Vagina (tissue), 2 donors: ENCODE measurements at places on chromosomes 1 and 21.

- DNase-seq, result no peak
These were observed 108.3 kb downstream of the SIPA1L2 start for GRCh38 chr1:232521660-232522059.

DNA sequence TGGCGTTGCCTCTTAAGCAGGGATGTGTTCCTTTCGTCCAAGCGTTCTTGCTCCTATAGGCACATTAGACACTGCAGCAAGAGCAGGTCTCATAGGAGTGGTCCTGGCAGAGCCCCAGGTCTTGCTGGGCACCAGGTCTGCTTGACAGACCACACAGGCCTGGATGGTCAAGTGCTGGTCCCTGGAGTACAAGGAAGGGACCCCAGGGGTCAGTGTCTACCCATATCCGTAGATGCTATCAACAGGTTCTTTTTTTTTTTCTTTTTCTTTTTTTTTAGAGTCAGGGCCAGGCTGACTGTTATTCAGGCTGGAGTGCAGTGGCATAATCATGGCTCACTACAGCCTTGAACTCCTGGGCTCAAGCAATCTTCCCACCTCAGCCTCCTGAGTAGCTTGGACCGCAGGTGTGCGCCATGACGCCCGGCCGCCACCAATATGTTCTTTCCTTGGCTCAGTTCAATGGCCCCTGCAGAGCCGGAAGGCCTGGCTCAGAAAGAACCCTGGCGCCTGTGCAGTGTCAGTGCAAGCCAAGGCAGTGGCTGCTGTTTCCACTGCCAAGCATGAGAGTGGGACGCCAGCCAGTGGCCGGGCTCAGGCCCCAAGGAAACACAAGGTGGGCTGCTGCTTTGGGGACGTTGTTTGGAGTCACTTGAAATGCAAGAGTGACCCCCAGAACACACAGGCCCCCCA is 10.0 kb upstream of the TNFRSF8 start:
- DNase-seq, result no peak

DNA sequence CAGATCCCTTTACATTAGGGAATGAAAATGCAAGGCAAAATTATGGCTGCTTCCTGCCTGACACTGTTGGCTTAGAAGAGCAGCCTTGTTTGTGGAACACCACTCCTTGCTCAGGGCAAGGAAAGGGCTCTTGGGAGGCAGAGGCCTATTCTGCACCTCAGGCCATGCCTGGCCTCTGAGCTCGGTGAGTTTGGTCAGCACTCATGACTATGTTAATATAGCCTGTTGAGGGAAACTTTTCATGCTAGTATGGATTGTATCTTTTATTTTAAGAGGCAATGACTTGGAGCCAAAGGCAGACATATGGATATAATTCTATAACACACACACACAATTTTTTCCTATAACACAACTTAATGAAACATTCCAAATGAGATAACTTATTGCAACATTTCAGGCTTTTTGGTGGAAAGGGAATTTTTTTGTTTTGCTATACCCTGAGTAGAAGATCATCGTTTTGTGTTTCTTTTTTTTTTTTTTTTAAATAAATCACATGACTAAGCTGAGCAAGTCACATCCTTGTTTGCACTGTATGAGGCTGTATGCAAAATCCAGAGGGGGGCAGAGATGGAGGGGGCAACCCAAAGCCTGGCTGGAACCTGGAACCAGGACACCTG is 5.6 kb upstream of the YRDC start:
- no peak for DNase-seq

- DNase-seq, result no peak
These were observed 26.7 kb upstream of the GLIS1 start for GRCh38 chr1:53765657-53766056.

- no peak for DNase-seq
These were observed 2.8 kb upstream of the NUP210L start for GRCh38 chr1:154157520-154158306.

- no peak for DNase-seq
These were observed 24.2 kb upstream of the C1orf174 start for GRCh38 chr1:3924186-3924824.

DNA sequence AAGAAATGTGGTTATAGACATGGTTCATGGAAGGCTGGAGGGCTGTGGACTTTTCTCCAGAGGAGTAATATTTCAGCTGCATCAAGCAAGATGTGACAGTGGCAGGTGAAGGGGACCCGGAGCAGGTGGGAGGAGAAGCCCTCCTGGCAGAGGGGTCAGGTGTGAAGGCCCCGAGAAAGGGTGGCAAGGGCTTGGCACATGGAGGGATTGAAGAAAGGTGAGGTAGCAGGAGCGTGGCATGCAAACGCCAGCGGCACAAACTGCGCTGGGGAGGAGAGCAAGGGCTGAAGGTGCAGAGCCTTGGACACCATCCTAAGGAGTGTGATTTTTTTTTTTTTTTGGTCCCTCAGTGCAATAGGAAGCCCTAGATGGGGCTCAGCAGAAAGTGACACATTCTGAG is 244.6 kb downstream of the TOMM20 start:
- DNase-seq, result no peak

DNA sequence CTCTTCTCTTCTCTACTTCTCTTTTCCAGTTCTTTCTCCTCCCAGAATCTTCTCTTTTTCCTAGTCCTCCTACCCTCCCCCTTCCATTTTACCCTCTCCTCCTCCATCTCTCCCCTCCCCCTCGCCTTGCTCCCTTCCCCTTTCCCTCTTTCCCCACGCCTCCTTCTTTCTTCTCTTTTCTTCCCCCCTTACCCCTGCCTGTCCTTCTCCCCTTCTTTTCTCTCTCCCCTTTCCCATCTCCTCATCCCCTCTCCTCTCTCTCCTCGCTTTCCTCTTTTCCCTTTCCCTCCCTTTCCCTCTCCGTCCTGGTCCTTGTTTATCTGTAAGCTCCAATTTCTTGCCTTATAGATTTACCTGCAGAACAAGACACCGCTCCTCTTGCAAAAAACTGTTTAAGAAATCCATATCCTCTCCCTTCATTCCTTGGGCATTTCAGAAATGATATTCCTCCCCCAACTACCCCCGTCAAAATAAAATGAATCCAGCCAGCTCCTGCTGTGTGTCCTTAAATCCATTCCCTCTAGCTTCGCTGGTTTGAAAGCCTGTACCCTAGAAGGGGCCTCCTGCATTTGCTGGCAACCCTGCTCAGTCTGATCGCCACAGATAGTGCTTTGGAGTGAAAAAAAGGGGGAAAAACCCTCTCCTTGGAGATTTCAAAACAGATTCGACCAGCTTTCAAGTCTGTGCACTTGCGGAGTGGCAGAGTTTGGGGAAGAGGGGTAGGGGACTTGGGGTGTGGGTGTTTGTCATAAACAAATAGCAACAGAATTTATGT is 89.4 kb downstream of the PAPPA2 start:
- DNase-seq, result no peak

- DNase-seq, result no peak
These were observed 13.2 kb downstream of the SEMA6C start for GRCh38 chr1:151133018-151133806.

GRCh38 chr1:79059341-79059740 is 52.8 kb upstream of the ADGRL4 start:
- no peak for DNase-seq

GRCh38 chr1:171743081-171743870 is 1.4 kb upstream of the VAMP4 start:
- no peak for DNase-seq

DNA sequence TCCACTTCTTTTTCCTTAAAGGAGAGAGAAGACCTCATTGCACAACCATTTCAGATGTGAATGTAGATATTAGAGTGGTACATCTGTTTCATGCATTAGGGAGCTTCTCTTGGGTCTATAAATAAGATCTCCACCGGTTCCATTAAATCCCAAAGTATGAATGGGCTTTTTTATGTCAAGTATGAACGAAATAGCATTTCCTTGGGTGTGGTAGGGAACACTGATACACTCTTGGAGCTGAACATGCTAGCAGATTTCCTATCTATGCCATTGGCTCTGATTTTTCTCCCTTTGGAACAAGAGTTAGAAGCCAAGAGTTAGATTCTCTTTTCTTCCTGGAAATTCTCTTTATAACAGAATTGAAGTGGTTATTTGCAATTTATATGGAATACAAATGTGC is 245.6 kb upstream of the ADAMTS5 start:
- no peak for DNase-seq

- no peak for DNase-seq
These were observed 138.7 kb downstream of the GALNT2 start for GRCh38 chr1:230205719-230206198.

DNA sequence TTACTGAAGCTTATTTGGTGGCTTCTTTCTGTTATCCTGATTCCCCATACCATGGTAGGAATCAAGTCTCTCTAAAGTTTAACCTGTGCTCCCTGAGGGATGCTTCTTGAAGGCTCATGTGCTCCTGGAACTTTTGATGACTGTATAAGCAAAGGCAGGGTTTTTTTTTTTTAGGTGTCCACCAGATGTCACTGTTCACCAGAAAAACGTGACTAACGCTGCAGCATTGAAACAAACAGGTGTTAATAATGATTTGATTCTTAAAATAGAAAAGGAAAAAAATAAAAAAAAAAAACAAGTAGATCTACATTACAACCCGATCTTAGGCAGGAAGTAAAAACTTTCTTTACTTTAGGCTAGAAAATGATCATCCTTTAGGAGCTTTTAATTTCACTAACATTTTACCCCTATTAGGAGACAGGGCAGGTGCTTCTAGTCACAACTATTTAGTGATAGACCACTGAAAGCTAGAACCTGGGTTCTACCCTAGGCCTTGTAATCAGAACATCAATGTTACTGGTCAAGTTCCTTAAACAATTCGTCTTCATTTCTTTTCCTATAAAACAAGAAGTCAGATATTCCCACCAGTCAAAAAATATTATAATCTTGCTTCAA is 223.0 kb downstream of the PLA2G4A start:
- no peak for DNase-seq

DNA sequence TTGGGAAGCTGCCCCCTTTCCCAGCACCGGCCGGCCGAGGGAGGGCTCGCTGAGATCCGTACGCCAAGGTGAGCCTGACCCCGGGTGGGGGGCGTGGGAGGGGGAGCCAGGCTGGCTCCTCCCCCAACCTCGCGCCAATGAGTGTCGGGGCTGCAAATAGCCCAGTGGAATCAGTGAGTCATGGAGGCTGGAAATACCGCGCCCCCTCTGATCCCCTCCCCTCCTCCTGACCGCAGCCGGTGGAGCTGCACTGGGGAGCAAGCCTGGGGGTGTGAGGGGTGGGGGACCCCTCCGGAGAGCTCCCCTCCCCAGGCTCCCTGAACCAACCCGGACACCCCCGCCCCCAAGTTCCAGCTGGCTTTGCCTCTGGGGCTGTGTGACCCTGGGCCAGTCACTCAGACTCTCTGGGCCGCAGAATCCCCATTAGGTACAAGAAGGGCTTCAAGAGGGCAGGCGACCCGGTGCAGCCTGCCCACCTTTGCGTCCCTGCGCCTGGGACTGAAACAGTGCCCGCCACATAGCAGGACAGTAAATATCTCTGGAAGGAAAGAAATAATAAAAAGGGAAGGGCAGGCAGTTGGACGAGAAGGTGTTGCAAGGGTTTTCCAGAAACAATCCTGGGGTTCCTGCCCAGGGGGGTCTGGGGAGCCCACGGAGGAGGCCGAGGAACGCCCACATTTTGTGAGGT is 4.5 kb downstream of the HSPB7 start:
- DNase-seq, result no peak

- DNase-seq, result no peak
These were observed 10.6 kb upstream of the HLCS start for GRCh38 chr21:36976882-36977651.

- no peak for DNase-seq
These were observed 14.9 kb downstream of the TMEM51 start for GRCh38 chr1:15168479-15168878.

- DNase-seq, result no peak
These were observed 109.0 kb downstream of the HIVEP3 start for GRCh38 chr1:41809692-41810091.

GRCh38 chr1:173294843-173295242 is 87.7 kb upstream of the TNFSF4 start:
- no peak for DNase-seq

GRCh38 chr1:119602169-119602568 is 45.9 kb downstream of the ZNF697 start:
- no peak for DNase-seq

DNA sequence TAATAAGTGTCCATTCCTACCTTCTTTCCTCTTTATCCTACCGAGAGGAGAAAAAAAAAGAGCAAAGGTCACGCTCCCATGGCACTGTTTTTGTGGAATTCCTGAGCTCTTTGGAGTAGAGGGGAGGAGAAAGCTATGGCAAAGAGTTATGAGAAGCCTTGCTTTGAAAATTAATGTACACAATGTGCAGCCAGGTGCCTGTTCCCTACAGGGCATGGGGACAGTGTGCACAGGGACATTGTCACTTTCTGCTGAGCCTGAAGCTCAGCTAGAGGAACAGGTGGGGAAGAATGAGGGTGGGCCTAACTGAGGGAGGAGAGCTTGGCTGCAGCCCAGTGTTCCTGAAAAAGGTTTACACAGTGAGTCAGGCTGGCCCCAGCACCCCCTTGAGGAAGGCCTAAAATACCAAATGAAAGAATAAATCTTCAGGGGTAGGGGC is 66.1 kb downstream of the PLXNA2 start:
- no peak for DNase-seq

DNA sequence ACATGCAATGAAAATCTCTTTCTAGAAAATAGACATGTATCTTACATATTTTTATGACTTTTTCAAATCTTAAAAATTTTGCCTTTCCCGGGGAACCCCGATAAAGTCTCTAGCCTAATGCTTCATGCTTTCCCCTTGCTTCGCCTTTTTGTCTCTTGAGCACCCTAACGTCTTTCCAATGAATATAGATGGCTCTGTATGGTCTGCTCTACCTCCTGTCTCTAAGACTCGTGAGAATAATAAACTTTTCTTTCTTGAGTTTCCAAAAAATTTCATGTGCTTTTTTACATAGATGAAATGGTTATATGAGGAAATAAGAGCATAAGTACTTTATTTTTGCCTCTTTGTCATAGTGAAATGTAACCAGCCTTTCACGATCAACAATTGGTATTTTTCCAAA is 202.6 kb downstream of the PDE4B start:
- no peak for DNase-seq

- DNase-seq, result no peak
These were observed 876 bp downstream of the SLAMF8 start for GRCh38 chr1:159827549-159827948.

DNA sequence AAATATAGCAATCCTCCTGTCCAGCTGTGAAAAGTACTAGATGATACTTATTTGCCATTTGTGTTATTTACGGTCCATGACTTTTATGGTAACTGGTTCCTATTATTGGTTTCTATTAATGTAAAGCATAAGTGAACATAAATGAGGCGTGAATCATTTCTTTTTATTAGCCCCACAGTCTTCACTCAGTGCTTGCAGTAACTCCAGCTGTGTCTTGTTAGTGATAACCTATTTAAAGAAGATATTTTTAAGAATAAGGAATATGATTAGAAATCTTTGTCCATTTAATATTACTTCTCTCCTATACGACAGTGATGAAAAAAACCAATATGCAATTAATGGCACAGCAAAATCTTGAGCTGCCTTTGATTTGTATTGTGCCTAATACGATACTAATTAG is 149.9 kb downstream of the SPATA17 start:
- no peak for DNase-seq

DNA sequence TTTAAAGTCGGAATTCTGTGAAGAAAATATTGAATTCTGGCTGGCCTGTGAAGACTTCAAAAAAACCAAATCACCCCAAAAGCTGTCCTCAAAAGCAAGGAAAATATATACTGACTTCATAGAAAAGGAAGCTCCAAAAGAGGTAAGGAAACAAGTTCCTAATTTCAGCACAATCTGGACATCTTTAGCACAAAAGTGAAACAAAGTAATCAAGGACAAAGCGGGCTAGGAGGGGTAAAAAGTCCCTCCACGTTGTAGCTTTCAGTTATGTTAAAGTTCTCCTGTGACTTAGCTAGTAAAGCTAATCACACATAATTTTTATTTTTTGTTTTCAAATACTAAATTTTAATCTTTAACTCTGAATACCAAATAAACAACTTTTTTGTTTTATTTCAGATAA is 2.2 kb downstream of the RGS2 start:
- no peak for DNase-seq

GRCh38 chr21:46144464-46145070 is 10.8 kb downstream of the FTCD start:
- DNase-seq, result no peak
